NCI-H1048 (cell line): ENCODE measurements at places on chromosomes 4 and X.

- no peak for DNase-seq
Measured at GRCh38 chrX:44871931-44872820, 812 bp upstream of the KDM6A start.

- DNase-seq = peak; percentile 61
Measured at GRCh38 chrX:40543661-40544328, 37.0 kb upstream of the ATP6AP2 start.

GRCh38 chr4:7328913-7329638 lies 105.7 kb downstream of the PSAPL1 start:
- no peak for DNase-seq

DNA sequence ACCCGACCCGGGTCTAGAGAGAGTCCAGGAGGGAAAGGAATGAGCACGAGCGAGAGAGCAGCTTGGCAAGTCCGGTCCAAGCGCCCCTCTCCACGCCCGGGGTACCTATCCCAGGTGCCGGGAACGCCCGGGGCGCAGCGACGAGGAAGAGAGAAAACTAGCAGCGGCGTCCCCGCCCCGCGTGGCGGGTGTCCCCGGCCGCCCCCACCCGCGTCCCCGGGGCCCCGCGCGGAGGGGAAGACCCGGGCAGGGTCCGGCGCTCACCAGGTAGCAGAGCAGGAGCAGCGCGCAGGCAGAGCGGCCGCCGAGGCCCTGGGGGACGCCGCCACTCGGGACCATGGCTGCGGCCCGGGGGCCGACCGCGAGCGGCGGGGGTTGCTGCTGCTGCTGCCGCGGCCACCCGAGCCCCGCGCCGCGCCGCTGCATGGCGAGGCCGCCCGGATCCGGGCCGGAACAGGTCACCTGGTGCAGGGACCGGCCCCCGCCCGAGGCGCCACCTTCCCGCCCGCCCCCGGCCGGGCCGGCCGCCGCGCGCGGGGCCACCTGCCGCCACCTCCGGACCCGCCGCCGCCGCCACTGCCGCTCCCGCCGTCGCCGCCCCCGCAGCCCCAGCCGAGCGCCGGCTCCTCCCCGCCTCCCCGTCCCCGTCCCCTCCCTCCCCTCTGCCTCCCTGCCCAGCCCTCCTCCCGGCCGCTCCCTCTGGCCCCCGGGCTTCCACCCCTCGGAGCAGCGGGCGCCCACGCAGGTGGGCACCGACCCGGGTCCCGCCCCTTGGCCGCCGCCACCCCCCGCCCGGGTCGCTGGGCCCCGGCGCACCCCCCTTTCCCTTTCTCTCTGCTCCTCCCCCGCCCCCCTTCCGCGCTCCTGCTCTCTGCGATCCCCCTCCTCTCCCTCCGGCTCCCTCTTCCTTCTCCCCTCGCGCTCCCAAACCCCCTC lies at the start of gene SEL1L3:
TSS of gene SEL1L3 (minus strand) at position 578 of the 936 bp plus-strand sequence. CDS start at position 426, 152 bp downstream.
- DNase-seq = no peak

GRCh38 chr4:102500696-102501446 lies at the start of gene NFKB1:
TSS of gene NFKB1 (plus strand) at chr4:102501359. CDS start at chr4:102525519, 24,160 bp downstream.
- DNase-seq = no peak
